ENCODE measurements at places on chromosomes 6 and 20.

- peak; percentile 63 for DNase-seq
Measured at GRCh38 chr20:51043811-51044210, 20.9 kb upstream of the KCNG1 start.

DNA sequence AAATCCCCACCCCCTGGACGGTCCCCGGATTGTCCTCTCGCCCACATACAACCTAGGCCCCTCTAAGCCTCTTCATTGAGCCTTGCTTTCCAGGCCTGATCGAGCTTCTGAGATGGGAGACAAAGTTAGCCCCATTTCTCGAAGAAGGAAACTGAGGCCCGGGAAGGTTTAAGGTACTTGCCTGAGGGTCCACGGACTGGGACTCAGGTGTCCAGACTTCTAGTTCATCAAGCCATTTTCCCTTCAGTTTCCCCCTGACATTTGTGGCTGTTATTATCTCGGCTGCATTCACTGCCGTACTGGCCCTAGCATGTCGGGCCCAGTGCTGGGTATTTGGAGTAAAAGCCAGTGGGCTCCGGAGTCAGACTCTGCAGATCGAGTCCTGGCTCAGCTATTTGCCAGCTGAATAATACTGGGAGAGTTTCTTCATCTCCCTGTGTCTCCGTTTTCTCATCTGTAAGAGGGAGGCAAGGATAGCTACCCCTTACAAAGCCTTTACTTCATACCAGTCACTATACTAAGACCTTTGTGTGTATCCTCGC, 633 bp downstream of the RPRD1B start:
- no peak for DNase-seq

DNA sequence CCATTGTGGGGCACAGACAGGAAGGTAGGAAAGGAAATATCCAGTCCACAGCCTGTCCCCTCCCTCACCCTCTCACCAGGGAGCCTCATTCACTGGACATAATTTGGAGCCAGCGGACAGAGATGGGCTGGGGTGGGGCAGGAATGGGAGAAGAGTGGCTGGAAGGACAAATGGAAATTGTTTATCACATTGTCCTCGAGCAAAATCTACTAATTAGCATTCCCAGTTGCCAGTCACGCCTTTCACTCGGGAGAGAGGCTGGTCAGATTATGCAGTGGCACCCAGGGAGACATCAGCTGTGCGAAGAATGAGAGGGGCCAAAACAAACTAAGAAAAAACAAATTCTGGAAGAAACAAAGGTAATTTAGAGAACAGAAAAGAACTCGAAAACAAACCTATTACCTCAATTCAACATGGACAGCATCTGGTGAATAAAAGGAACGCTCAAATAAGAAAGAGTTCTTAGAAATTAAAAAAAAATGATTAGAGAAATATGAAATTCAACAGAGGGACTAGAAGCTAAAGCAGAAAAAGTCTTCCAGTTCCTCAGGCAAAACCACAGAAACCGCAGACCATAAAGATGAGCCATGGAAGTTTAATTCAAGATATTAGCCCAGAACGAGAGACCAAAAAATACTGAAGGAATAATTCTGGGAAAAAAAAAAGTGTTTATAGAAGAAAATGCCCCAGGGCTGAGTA, 108.5 kb upstream of the RALGAPA2 start:
- no peak for DNase-seq

GRCh38 chr6:85455471-85456026, 5.7 kb downstream of the NT5E start:
- DNase-seq: no peak

- DNase-seq: no peak
Measured at GRCh38 chr20:50885068-50885467, 46.2 kb downstream of the ADNP start.

DNA sequence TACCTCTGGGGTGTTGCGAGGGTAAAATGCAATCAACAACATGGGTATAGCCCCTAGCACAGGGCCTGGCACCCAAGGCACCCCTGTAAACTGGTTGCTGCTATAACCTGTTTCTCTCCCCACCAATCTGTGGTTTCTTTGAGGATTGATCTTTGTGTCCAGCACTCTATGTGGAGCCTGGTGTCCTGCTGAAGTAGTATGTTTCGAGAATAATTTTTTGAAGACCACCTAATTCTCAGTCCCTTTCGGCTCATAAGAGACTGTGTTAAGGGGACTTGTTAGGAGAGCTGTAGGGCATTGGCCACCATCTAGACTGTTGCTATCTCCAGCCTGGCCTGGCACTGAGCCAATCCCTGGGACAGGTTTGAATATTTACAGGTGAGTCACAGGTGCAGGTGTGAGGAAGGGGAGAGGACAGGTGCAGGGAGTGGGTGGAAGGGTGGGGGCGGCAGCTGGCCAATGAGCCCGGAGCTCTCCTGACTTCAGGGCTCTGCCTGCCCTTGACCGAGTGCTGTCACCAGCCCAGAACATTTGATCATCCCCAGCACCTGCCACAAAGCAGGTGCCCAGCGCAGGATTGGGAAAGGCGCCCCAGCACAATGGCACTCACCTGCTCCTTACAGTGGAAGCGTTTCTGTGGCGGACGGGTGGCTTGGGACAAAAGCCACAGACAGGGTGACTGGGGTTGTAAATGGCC, 8.1 kb upstream of the C20orf144 start:
- no peak for DNase-seq

Data from AG10803 (cell line).